ENCODE measurements at places on chromosomes 7 and 10.
A peak's percentile ranks its signal among the peaks of the same experiment; 100 is the strongest.

GRCh38 chr10:63522995-63523394 is 1.8 kb downstream of the REEP3 start:
- no peak for DNase-seq

- no peak for DNase-seq
Observed at GRCh38 chr7:159092701-159093121, 52.0 kb downstream of the VIPR2 start.

DNA sequence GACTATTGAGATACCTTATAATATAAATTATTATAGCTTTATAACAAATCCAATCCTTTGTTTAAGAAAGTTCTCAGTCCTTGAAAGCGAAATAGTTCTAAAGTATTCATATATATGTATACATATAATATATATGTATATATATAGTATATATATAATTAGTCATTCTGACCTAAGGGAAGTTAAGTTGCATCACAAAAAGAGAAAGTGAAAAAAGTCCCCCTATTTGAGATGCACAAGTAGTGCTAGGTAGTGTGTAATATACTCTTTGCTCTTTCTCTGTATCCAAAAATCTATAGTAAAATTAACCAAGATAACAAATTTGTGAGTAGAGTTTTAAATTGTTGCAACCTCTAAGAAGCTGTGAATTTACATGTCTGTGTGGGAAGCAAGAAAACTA is 13.3 kb upstream of the IFIT1B start:
- DNase-seq, result no peak

DNA sequence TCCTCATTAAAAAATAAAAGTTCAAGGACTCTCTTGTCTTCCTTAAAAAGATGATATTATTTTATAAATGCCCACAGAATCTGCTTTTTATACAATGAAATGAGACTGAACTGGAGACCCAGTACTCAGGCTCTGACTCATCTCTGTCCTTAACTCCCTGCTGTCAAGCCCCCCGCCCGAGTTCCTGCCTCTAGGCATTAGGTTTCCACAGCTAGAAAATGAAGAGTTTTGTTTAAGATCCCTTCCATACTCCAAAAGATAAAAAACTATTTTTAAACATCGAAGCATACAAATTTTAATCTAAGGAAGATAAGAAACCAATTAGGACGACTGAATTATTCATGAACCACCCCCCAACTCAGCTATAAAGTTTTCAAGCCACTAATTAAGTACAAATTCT is 97.7 kb upstream of the FEZF1 start:
- DNase-seq, result no peak

- DNase-seq, result no peak
Observed at GRCh38 chr10:118358327-118358726, 16.2 kb upstream of the FAM204A start.

GRCh38 chr10:9986786-9987185 is 1030.9 kb upstream of the CELF2 start:
- DNase-seq, result no peak

DNA sequence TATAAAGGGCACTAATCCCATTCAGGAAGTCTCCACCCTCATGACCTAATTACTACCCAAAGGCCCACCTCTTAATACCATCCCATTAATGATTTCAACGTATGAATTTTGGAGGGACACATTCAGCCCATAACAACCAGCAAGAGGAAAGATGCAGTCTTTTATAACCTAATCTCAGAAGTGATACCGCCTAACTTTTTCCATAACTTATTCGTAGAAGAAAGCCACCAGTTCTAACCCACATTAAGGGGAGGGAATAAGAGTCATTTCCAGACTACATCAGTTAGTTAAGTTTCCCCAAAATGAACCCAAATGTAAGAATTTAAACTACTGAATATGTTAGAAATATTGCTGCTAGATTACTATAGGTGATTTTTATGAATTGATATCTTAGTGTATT is 32.1 kb upstream of the LHFPL3 start:
- no peak for DNase-seq

DNA sequence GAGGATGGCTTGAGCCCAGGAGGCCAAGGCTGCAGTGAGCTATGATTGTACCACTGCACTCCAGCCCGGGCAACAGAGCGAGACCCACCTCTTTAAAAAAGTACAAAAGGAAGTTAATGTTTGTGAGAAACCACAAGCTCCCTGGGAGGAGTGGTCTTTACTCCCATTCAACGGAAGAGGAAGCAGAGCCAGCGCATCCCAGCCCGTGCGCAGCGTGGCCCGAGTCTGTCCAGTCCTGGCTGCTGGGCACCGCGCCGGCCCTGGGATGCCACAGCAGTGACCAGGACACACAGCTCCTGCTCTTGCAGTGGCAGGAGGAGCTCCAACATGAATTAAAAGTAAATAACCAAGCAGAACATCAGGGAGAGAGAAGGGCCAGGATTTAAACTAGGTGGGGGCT is 68.4 kb downstream of the ELFN1 start:
- no peak for DNase-seq

- DNase-seq, result peak; percentile 89
Observed at GRCh38 chr10:124560377-124561105, 98.9 kb downstream of the LHPP start.
